ENCODE measurements at places on chromosomes 5 and 9.

DNA sequence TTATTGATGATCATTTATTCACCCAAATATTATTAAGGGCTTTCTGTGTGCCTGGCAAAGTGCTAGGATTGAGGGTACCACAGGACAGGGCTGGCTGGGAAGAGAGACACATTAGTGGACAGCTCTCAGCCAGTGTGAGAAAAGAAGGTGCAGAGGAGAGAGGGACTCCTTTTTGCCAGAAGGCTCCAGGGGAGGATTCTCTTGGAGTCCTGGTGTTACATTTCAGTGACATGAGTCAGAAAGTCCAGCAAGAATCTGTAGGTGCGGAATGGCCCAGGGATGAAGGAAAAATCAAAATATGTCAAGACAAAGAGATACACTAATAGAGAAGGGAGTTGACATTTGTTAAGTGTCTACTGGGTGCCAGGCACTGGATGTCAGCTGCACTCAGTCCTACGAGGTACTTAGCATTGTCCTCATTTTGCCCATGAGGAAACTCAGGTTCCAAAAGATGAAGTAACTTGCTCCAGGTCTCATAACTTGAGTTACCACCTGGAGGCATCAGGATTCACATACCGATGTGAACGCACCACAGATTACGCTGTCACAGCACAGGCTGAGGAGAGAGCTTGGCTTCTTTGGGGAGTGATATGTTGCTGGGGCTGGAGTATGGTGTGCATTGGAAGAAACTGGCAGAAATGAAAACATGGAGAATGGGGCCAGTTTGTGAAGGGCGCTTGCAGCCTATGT lies 60.5 kb downstream of the RASGRF2 start:
- no peak for DNase-seq

GRCh38 chr5:4628645-4629385 lies 511.3 kb upstream of the ADAMTS16 start:
- DNase-seq = no peak

DNA sequence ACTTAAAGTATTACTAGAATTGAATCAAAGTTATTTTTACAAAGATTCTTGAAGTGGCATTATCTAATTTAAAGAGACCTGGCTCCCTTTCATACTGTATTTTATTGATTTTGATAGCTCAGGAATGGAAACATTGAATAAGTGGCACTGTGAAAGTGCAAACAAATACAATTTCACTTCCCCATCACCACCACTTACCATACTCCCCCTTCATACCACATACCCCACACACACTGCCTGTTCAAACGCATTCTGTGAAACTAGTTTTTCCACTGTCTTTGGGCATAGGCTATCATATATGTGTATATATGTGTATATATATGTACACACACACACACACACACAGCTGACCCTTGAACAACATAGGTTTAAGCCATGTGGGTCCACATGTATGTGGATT lies 62.1 kb upstream of the ATG10 start:
- no peak for DNase-seq

GRCh38 chr9:112127281-112127680 lies 47.8 kb downstream of the SUSD1 start:
- DNase-seq = no peak

- DNase-seq = no peak
Observed at GRCh38 chr5:57953792-57954191, 471.2 kb upstream of the ACTBL2 start.

GRCh38 chr5:69136293-69136692 lies 30.7 kb upstream of the CCNB1 start:
- DNase-seq = no peak

GRCh38 chr5:39624268-39624886 lies 199.6 kb upstream of the DAB2 start:
- DNase-seq = no peak

All from AML-193 (cell line).